ENCODE measurements at places on chromosomes 5 and 9. TPM values are rescaled to one million over a fixed set of nuclear protein-coding genes. Genes with fewer than 3 reads are reported as not detected.

TMEM161B gene
- 8.3 TPM for total RNA-seq

GRAMD2B gene
- 1.1 TPM for total RNA-seq

KIF4B gene
- total RNA-seq = 0.06 TPM

EIF4EBP3 gene
- total RNA-seq = 3.0 TPM

WHRN gene
- 6.4 TPM for total RNA-seq

FOXD4L4 gene
- 0.07 TPM for total RNA-seq

ADAMTS6 gene
- 0.10 TPM for total RNA-seq

SOX30 gene
- total RNA-seq = not detected

GPX8 gene
- 34.2 TPM for total RNA-seq

KIF12 gene
- total RNA-seq = 2.0 TPM

FOXD4 gene
- total RNA-seq = 0.23 TPM

DPM2 gene
- total RNA-seq = 35.2 TPM

RAB3C gene
- total RNA-seq = not detected

MXD3 gene
- 19.0 TPM for total RNA-seq

IL9 gene
- not detected for total RNA-seq

LHX3 gene
- total RNA-seq = 0.10 TPM

SLCO6A1 gene
- total RNA-seq = not detected

Measured in A549 treated with Hydrocortisone at 1 μM for 4 hours (cell line).